Large intestine (tissue), 12 donors: ENCODE measurements at places on chromosomes 11 and 22.

- DNase-seq = no peak
These were observed 189.3 kb downstream of the MIAT start for GRCh38 chr22:26846645-26847044.

DNA sequence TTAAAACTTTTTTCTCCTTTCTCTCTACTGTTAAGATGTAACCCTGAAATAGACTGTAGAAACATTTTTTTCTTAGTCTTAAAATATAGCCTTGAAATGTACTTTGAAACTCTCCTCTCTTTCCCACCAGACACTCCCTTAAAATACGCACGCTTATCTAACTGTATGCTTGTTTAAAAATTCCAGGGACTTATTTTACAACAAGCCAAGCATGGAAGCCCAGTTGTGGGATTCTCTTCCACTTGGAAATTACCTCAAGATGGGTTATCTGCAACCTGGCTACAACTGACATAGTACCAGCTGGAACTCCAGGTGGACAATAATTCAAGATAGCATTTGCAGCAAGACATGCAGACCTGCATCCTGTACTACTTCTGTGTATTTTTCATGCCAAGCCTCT, 12.1 kb upstream of the CHORDC1 start:
- DNase-seq = peak; percentile 57

DNA sequence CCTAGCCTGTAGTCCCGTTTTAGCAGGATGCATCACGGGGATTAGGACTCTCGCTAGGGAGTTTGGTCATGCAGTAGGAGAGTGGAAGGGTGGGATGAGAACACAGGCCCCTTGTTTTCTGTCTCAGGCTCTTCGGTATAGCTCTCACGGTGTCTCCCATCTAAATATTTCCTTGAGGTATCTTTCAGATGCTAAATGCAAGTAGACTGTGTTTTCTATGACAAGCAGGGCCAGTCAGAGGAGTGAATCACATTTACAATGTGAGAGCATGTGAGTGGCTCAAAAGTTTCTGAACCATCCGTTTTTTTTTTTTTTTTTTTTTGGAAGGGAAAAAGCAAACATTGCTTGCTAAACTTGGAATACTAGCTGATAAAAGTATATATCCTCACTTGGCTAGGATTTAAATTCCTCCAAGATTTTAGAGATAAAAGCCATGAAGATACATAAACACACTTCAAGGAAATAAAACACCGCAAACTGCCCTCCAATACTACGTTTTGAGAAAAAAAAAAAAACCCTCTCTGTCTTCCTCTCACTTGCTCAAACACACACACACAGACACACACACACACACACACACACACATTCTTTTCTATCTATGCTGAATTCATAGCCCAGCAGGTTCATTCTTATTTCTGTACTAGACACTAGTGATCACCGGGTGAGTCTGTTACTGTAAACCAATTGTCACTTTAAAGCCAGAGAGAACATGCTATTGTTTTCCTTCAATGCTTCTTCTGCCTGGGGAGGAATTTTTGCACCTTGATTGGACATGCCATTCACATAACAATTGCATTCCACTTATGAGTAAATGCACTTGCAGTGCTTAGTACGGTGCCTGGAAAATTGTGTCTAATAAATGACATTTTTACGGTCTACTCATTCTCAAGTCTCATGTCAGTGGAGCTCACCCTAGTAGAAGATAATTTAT, 224.6 kb upstream of the CCDC90B start:
- peak; percentile 49 for DNase-seq

GRCh38 chr11:119726585-119727522, 2.1 kb downstream of the NECTIN1 start:
- DNase-seq = no peak

GRCh38 chr11:82270870-82271269, 462.8 kb downstream of the FAM181B start:
- no peak for DNase-seq

GRCh38 chr11:93541884-93542810, 1.0 kb downstream of the SMCO4 start:
- peak; percentile 78 for DNase-seq

DNA sequence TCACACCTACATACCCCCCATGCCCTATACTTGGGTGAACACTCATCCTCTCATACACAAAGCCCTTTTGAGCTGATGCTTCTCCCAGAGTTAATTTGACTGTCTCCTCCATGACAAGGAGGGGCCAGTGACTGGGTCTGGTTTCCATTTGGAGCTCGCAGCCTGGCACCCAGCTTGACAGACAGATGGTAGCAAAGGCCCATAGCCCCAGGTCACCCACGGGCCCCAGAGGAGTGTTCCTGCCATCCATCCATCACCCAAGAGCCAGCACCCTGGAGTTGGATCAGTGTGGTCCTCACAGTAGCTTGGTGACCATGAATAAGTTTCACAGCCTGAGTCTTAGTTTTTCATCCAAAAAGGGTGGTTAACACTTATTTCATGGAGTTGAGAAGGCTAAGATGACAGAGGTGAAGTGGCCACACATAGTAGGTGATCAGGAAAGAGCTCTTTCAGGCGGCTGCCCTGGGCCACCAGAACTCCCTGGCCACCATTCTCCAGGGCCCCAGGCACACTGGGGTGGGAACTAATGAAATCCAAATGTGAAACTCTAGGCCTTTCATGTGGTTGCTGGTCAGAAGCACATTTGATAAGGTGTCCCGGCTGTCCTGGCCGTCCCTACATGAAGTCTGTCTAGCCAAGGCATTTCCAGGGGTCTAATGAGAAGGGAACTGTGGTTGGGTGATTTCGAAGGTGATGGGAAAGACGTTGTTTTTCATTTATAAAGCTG, 42.4 kb downstream of the LIF start:
- DNase-seq = no peak

DNA sequence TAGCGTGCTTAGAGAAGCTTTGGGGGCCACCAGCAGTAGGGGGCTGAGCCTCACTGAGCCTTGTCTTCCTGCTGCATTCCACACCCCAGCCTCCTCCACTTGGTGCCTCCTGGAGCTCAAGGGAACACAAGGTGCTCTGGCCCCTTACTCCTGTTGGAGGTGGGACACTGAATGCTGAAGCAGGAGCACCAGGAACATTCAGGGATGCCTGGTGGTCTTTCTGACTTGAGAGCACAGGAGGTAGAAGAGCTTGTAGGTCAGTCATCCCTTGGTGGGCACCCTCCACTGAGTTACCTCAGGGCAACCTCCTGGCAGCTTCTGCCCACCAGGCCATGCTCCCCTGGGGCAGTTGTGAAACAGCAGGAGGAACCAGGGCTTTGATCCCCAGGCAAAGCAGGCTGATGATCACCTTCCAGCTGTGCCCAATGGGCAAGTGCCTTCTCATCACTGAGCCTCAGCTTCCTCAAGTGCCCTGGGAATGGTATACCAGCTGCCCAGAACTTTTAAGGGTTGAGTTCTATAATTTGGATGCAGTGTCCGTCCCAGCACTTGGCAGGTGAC, 50.1 kb downstream of the CABIN1 start:
- DNase-seq = no peak

- no peak for DNase-seq
These were observed 622.8 kb downstream of the BRD1 start for GRCh38 chr22:49204599-49205482.

DNA sequence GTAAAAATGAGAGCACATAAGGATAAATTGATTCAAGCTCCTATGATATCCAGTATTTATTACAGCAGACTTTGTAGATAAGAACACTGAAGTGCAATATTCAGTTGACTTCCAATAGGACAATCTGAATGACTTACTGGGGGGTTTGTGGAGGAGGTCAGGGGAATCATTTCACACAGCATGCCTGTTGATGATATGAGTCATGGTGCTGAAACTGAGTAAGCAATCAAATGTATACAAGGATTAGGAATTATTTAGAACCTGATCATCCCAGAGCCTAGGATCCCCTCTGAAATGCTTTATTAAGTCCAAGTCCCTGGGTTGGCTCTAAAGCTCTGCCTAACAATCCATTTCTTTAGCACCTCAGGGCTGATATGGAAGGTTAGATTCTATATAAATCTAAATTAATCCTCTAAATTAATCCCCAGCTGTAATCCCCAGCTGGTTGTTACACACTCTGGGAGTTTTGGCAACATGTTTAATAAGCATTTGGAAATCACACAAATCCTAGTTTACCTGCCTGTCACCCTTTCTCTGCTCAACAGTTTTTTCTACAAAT, 326.4 kb downstream of the GUCY1A2 start:
- DNase-seq = no peak

- no peak for DNase-seq
These were observed 736.4 kb downstream of the KCNA4 start for GRCh38 chr11:29280452-29280851.

DNA sequence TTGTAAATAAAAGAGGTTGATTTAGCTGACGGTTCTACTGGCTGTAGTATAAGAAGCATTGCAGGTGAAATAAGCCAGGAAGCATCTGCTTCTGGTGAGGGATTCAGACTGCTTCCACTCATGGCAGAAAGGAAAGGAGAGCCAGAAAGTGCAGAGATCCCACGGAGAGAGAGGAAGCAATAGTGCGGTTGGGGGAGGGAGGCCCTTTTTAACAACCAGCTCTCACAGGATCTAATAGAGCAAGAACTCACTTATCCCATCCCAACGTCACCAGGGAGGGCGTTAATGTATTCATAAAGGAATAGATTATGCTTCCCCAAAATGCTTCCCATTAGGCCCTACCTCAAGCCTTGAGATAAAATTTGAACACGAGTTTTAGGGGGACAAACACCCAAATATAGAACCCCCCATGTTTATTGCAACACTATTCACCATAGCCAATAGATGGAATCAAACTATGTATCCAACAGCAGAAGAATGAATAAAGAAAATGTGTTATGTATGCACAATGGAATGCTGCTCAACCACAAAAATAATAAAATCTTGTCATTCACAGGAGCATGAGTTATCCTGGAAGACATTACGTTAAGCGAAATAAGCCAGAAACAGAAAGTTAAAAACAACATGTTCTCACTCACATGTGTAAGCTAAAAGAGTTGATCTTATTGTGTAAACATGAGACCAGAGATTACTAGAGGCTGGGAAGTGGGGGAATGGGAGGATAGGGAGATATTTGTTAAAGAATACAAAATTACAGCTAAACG, 908.3 kb upstream of the ANO3 start:
- DNase-seq = no peak

DNA sequence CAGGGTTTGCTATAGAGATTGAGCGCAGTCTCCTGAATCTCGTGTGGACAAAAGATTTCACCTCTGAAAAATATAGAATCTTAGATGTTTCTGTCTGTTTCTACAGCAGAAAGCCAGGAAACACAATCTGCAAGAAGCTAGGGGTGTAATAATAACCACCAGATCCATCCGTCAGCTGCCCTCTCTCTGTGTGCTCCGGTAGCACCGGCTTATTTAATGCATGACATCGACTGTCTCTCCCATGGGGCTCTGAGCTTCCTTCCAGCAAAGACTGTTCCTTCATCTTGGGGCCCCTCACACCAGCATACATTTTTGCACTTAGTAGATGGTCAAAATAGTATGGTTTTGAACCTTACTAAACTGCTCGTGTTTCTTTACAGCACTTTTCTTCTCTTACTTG, 20.2 kb downstream of the BARX2 start:
- no peak for DNase-seq

DNA sequence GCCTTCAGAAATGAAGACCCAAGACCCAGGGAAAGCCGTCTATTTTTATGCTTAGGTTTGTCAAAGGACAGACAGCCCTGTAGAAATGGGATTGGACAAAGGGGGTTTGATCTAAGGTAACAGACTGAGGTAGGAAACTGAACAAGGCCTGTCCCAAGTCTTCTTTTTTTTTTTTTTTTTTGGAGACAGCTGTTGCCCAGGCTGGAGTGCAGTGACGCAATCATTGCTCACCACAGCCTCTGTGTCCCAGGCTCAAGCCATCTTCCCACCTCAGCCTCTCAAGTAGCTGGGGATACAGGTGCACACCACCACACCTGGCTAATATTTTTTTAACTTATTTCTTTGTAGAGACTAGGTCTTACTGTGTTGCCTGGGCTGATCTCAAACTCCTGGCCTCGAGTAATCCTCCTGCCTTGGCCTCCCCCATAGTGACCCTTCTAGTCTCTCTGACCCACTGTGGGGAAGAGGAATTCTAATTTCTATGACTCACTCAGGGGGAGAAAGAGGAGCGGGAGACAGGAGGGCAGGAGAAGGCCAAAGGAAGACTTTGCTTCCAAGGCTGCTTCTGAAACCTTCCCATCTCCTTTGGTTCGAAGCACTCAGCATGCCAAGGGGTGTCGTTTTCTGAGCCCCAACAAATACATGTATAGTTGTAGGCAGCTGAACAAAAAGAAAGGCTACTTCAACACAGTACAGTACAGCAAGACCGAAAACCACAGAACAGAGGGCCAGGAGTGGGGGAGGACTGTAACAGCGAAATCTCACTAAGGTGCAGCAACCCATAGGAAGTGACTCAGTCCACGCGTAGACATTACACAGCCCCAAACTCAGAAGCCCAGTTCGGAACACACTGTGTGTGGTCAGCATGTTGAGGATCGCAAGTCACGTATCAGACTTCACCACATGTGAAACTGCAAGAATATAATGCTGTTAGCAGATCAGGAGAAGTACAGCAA, 872 bp downstream of the TMA7B start:
- DNase-seq = no peak

GRCh38 chr11:88193278-88193677, 18.0 kb upstream of the RAB38 start:
- DNase-seq = no peak

- DNase-seq = no peak
These were observed 37.5 kb upstream of the RAB1B start for GRCh38 chr11:66230978-66231377.

DNA sequence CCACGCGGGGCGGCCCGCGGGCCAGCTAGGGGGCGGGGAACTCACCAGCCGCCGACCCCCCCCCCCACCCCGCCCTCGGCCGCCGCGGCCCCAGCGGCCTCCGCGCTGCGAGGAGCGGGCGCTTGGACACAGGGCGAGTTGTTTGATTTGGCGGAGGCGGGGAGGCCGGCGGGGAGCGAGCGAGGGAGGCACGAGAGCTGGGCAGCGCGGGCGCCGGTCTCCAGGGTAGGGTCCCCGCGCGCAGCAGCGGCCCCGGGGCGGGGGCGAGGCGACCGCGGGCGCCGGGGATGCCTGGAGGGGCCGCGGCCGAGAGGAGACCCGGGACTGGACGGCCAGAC, 64.4 kb downstream of the NAV2 start:
- DNase-seq = peak; percentile 40

- DNase-seq = no peak
These were observed 38.1 kb upstream of the FAM181B start for GRCh38 chr11:82771781-82772180.
